Ecto neural progenitor cell (in vitro differentiated cells): ENCODE measurements at places on chromosomes 4 and X.

DNA sequence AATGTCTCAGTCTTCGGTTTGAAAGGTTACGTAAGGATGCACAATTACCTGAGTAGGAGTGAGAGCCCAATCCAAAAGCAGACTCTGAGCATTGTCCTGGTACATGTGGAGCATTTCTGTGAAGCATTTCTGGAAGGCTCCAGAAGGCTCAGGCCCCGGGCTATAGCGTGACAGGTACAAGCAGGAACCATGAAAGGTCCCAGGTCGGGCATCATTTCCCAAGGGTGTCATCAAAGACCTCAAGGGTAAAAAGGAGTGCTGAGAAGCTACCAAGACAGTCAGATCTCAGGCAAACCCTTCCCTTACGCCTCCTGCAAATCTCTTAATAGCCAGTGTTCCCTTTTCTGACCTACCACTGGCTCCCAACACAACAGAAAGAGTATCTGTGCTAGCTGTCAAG, 30.8 kb downstream of the GPC4 start:
- no peak for DNase-seq

DNA sequence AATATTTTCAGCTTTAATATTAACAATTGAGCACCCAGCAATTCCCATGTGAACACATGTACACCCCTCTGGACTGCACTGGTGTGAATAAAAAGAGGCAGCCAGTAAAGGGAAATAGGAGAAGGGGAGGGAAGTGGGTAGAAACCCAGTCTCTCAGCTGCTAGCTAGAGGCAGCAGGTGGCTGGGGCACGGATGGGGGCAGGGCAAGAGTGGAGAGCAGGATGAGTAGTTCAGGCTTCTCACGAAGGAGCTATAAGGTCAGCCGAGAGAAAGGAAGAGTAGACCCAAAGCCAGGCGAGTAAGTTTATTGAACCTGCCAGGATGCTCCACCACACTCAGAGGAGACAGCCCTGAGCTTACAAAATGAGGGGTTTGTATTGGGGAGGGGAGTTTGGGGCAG, 184.8 kb upstream of the MTMR8 start:
- DNase-seq: peak; percentile 48

DNA sequence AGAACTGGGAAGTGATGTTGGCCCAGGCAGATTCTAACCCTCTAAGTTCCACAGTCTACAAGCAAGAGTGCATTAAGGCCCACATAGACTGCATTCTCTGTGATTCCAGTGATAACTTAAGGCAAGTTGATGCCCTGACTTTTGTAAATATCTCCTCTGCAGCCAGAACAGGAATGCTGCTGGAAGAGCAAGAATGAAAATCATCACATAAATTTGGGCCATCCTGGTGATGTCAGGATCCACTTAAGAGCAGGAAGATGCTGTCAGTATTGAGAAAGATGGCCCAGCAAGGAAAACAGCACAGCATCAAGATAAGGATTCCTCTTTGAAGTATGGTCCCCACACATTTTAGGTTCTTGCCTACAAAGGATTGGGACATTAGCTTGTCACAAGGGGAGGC, 52.4 kb downstream of the TMPRSS11F start:
- no peak for DNase-seq

DNA sequence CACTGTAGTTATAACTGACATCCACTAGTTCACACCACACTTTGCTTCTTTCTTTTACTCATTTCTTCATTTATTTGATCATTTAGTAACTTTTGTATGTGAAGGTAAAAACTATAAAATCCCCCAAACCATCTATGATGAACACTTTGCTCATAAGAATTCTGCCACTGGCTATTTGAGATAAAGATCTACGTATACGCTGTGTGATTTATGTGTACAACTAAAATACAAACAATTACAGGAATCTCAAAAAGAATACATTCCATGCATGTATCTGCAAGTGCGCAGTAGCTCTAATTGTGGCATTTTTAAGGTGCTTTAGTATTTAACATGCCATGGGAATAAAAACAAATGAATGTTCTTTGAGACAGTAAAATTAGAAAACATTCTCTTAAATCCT, 156.9 kb upstream of the NAP1L5 start:
- no peak for DNase-seq

DNA sequence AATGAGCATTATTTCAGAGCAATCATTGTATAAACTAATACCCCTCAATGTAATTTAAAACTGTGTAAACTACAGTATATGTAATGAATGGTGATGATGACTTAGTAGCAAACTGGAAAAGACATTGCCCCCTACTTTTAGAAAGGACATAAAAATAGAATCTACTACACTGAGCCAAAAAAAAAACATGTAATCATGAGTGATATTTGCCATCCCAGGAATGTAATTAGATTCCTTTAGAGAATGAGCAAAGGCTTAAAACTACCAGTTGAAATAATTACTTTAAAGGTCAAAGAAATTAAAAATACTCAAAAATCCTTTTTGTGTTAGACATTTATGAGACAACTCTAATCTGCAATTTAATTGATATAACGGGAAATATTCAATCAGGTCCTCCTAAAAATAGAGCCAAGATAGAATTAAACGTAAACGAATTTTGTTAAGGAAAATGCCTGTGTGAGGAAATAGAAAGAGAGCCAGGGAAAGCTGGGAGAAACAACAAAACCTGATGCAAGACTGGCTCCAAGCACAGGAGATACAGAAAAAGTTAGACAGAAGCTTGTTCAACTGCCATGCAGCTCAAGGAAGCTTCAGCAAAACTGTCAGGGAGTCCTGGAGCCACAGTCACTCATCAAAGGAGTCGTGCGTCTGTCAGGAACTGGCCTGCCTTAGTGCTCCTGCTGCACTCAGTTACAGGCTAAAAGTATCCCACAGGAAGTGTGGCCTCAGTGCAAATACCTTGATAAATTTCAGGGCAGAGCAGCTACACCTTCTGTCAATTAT, 655.7 kb upstream of the INTU start:
- no peak for DNase-seq

- DNase-seq: no peak
Observed at GRCh38 chr4:168836490-168836889, 173.6 kb downstream of the CBR4 start.

DNA sequence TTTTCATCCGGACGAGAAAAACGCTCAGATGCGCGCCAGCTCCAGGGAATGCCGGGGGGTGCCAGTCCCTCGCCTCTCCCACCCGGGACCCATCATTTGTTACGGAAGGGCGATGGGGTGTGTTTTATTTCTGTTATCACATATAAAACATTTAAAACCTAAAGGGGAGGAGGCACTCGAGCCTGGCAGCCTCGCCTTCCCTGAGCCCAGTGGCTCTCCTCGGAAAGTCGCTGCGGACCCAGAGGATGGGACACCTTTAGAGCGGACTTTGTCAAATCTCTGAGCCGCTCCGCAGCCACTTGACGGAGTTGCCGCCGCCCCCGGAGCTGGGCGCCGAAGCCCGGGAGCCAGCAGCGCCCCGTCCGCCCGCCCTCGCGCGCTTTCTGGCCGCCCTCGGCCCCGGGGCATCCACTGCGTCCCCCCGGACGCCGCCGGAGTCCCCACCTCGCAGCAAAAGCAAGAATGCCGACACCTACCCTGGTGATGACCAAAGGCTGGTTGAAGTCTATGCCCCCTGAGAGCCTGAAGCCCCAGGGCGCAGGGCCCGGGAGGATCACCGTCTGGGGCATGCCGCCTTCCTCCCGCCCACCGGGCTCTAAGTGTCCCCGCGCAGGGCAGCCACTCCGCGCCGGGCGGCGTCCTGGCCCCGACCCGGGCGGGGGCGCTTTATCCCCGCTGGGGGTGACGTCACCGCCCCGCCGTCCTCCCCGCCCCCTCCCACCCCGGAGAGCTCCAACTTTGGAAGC, at the start of gene PDLIM3:
Gene PDLIM3, minus strand, starts transcription at position 642 of the 746 bp plus-strand sequence. Its CDS starts 73 bp downstream, at position 569.
- peak; percentile 80 for DNase-seq

DNA sequence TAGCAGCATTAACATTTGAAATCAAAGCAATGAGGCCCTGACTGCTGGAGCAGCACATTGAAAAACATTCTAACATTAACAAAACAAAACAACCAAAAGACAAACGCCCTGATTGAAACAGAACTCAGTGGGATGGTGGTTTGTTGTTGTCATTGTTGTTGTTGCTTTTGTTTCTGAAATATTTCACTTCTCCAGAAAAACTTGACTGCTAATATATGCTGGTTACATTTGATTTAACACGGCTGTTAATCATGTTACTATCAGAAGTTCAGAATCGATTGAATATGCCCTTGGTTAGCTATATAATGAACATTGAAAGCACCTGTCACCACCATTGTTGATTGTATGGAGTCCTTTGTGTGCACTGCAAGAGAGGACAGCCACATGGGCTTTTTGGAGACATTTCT, 790.4 kb upstream of the GALNTL6 start:
- no peak for DNase-seq

- no peak for DNase-seq
Observed at GRCh38 chr4:158581161-158581560, 59.5 kb downstream of the RXFP1 start.

- no peak for DNase-seq
Observed at GRCh38 chrX:150372280-150372679, 9.2 kb downstream of the MAMLD1 start.

DNA sequence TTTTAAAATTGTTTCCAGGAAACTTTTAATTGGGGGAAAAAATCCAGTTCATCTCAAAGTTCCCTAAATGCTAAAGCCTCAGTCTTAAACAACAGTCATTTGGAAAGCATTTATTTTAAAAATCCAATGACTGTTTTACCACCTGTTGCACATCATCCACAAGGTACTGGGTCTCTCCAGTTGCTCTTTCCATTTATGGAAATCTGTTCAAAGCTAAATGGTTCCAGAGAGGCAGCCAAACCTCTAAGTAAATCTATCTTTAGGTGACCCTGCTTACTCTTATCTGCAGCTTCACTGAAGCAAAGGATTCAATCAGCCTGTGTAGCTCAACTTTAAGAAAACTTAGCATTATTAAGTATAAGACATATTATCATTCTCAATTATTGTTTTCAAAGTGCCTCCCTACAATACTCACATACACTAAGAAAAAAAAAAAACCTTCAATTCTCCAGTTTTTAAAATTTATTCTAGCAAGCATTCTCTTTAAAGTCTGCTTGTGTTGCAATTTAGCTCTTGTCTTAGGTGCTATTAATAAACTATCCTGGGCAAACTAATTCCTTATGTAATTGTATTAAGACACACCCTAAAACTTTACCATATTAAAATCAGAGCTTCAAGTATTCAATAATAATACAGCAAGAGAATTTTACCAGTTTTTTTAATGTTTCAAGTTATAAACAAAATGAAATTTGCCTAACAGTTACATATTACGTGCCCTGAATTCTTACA, 60.6 kb downstream of the NOCT start:
- no peak for DNase-seq

GRCh38 chr4:10753336-10753735, 68.8 kb upstream of the CLNK start:
- no peak for DNase-seq

- no peak for DNase-seq
Observed at GRCh38 chr4:2365054-2365912, 53.2 kb downstream of the ZFYVE28 start.

DNA sequence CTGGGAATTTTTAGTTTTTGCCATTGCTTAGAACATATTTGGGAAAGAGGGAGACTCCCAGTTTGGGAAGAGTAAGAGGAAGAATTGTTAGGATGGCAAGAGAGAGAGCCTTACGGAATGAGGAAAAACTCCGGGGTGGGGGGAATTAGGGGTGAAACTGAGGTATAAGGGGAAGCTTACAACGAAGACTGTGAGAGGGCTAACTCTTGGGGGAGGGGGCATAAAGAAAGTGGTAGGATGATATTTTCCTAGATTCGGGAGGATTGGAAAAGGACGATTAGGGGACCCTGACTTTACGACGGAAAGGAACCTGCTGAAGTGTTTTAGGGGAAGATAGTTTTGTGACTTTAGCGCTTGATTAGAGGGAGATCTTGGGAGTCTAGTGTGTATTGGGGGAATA, 86.2 kb upstream of the HPRT1 start:
- DNase-seq: no peak

GRCh38 chrX:12304261-12304660, 166.0 kb downstream of the FRMPD4 start:
- DNase-seq: no peak

- DNase-seq: no peak
Observed at GRCh38 chr4:165970703-165971420, 97.8 kb downstream of the TLL1 start.

GRCh38 chr4:40662962-40663604, 33.4 kb upstream of the RBM47 start:
- no peak for DNase-seq

DNA sequence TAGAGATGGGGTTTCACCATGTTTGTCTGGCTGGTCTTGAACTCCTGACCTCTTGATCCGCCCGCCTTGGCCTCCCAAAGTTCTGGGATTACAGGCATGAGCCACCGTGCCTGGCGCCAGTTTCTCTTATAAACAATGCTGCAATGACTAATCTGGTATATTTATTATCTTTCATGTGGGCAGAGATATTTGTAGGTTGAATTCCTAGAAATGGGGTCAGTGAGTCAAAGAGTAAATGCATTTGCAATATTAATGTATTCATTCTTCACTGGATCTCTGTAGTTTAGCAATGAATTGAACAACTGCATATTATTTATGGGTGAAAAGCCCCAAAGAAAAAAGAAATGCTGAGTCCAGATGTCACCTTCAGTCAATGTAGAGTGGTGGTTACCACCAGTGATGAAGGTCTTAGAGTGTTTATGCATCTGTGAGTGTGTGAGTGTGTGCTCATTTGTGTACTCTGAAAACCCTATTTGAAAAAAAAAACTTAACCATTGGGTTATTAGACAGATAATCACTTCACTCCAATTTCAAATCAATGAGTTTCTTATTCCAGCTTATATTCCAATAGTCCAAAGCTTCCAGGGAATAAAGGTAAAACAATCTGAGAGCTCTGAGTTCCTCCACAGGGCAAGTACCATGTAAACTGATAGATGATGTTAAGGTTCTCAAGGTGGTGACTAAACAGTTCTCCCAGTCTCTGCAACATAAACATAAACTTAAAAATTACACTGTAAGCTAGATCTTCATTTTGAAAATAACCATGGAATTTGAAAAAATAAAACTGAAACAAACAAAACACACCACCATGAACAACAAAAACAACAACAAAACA, 22.6 kb upstream of the CD38 start:
- no peak for DNase-seq

GRCh38 chr4:8394806-8395205, 45.7 kb downstream of the ACOX3 start:
- DNase-seq: no peak

DNA sequence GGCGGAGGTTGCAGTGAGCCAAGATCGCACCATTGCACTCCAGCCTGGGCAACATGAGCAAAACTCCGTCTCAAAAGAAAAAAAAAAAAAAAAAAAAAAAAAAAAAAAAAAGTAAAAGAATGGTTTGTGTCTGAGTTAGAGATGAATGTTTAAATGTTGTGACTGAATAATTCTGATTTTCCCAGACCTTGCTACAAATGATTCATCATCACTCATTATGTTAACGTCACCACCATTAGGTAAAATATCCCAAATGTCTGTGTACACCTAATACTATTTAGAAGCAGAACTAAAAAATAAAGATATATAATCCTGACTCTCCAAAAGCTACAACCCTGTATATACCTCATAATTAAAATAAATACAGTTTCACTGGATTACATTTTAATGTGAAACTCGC, 70.8 kb downstream of the HHIP start:
- DNase-seq: no peak

- no peak for DNase-seq
Observed at GRCh38 chr4:157170321-157170720, 50.2 kb upstream of the GRIA2 start.
